ENCODE measurements at places on chromosomes 12 and 14.

DNA sequence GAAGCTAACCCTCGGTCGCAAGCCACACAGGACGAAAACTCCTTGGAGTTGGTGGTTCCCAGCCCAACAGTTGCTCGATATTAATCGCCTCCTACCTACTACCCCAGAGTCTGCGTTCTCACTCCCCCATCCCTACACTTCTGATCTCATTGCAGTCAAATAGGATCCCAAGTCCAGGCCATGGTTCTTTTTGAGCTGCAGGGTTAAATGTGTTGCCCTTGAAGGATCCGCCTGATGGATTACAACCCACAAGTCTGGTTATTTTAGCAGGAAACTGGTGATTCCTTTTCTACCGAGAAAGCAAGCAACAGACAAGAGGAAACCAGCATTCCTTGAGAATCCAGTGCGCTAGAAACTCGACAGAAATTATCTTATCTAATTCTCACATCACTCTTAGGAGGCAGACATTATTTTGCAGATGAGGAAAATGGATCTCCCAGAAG lies 785 bp upstream of the NIN start:
- DNase-seq: no peak

DNA sequence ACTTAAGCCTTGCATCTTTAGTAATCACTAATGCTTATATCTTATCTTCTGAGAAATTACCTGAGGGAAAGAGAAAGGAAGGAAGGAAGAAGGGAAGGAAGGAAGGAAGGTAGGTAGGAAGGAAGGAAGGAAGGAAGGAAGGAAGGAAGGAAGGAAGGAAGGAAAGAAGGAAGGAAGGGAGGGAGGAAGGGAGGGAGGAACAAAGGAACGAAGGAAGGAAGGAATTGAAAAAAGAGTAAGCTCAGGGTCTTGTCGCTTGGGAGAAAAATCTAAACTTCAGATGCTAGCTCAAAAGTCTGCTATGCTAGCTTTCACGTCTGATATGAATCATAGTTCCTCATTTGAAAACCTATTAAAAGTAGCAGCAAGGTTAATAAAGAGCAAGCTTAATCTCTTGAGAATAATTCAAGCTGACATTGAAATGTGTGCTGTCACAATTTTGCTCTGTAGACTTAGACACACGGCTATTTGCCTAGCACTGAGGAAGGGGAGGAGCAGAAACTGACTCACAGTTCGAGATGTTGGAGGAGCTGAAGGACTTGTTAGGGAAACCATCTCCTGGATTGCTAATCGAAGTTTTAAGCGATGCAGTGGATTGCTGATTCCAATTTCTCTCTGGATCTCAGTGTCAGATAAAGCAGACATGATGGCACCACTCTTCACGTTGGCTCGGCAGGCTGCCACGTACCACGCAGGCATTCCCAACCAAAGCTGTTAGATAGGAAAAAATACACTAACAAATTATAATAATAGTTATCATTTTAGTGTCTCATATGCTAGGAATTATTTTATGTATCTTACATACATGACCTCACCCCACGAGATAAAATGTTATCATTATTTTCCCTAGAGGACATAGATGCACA lies 216.7 kb downstream of the ACSS3 start:
- no peak for DNase-seq

DNA sequence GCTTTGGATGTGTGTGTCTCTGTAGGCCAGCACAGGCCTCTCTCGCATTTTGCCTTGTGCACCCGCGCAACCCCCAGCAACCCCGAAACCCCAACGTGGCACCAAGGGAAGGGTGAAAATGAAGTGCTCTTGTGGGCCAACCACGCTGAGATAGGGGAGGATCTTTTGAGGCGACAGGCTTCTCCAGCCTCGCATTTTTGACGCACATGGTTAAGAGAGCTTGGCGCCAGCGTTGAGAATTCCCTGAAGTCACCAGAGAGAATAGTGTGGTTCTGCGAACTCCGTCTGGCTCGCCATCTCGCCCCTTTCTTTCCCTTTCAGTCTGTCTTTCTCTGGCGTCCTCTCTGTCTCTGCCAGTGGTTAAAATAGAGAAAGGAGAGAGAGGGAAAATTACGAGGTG lies 1.9 kb upstream of the TBX3 start:
- DNase-seq: no peak

DNA sequence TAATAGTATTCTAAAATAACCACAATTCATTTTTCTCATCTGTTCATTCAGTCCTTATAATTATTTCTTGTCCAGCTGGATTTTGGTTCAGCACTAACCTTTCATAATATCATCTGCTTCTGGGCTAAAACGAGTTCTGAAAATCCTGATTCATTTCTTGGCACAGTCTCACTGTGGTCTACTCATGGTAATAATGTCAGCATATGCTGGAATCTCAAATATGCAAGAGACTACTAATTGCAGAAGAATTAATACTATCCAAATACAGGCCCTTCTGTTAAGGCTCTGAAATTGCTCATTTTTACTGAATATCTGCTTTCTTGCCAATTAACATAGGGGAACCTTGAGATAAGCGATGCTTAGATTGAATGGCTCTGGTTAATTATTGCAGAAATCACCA lies 597.1 kb downstream of the RPL10L start:
- DNase-seq: no peak

- no peak for DNase-seq
Measured at GRCh38 chr12:57511161-57511560, 9.2 kb downstream of the DDIT3 start.

DNA sequence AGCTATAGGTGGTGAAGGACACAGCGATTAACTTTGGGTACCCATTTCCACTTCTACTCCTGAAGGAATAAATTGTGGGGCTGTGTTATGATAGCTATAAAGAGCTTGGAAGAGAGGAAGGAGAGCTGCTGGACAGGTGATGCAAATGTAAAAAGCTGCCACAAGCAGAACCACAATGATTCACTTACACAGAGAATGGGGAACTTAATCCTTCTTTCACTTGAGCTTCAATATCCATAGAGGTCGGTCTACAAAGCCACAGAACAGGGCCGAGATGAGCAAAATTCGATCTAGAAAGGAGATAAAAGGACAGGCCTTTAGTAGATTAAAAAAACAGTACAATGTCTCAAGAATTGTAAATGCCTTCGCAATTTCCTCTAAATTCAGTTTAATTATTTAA lies 831.1 kb downstream of the LRFN5 start:
- DNase-seq: no peak

GRCh38 chr12:29241821-29242591 lies 92.9 kb downstream of the FAR2 start:
- no peak for DNase-seq

DNA sequence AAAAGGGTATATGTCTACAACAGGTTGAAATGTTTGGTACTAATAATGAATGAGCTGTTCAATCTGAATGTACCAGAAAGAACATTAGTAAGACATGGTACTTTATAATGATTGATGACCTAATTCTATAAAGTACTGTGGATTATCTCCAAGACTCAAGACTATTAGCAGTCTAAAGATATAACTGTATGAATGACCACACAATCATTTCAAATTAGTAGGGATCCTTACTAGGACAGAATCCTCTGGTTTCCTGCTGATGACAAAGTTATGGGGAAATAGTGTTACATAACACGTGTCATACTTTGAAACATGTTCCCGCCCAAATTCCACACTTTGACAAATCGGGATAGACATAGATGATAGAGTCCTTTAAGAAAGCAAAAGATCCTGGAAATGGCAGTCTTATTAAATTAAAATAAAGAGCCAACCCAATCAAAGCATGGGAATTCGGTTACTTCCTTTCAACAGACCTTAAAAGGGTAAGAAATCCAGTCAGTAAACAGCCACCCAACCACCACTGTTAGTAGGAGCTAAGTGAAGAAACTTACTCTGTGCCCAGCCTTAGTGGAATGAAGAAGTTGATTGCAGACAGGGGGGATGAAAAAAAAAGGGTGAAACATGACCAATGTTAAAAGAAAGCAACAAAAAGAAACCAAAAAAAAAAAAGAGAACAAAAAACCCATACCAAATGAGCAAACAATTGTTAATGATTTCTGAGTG lies 2.8 kb downstream of the VPS29 start:
- DNase-seq: no peak

GRCh38 chr12:115251727-115252126 lies 567.8 kb upstream of the TBX3 start:
- no peak for DNase-seq

DNA sequence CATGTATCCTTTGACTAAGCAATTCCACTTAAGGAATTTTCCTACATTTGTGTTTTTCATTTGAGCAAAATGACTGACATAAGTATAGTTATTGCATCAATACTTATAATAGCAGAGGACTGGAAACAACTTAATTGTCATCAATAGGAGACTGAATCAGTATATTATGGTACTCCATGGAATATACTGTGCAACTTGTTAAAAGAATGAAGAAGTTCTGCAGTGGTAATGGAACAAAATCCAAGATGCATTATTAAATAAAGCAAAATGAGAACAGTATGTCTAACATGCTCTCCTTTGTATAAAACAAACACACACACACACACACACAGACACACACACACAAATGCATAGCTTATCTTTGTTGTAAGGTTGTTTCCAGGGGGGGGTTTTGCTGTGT lies 303.1 kb downstream of the RAD51B start:
- DNase-seq: no peak

GRCh38 chr12:100216337-100216736 lies 15.7 kb downstream of the ACTR6 start:
- no peak for DNase-seq

- no peak for DNase-seq
Measured at GRCh38 chr14:98018628-98019027, 1221.4 kb downstream of the VRK1 start.

- no peak for DNase-seq
Measured at GRCh38 chr14:99671235-99672224, 12.6 kb upstream of the CYP46A1 start.

GRCh38 chr12:76588881-76589565 lies 29.5 kb upstream of the OSBPL8 start:
- no peak for DNase-seq

- DNase-seq: no peak
Measured at GRCh38 chr12:94710933-94711332, 60.6 kb upstream of the TMCC3 start.

DNA sequence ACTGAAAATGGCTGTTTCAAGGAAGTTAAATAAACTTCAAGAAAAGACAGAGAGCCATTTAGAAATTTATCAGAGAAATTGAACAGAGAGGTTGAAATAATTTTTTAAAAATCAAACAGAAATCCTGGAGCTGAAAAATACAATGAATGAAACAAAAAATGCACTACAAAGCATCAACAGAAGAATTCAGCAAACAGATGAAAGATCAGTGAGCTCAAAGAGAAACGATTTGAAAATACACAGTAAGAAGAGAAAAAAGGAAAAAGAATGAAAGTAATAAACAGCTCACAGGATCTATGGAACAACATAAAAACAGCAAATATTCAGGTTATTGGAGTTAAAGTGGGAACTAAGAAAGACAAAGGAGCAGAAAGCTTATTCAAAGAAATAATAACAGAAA lies 26.2 kb downstream of the COX16 start:
- DNase-seq: no peak

GRCh38 chr12:47312808-47313426 lies 233.2 kb upstream of the AMIGO2 start:
- DNase-seq: no peak

GRCh38 chr12:131038961-131039950 lies 85.5 kb downstream of the ADGRD1 start:
- no peak for DNase-seq

DNA sequence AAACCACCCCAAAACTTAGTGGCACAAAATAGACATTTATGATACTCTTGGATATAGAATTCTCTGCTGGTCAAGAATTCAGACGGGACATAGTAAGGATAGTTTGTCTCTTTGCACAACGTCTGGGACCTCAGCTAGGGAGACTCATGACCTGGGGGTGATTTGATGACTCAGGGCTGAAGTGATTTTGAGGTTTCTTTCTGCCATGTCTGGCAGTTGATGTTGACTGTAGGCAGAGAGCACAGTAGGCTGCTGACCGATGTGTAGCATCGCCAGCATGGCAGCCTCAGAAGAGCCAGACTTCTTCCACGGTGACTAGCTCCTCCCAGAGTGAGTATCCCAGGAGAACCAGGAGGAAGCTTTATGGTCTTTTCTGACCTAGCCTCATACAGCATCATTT lies 88.9 kb upstream of the FRMD6 start:
- DNase-seq: no peak

DNA sequence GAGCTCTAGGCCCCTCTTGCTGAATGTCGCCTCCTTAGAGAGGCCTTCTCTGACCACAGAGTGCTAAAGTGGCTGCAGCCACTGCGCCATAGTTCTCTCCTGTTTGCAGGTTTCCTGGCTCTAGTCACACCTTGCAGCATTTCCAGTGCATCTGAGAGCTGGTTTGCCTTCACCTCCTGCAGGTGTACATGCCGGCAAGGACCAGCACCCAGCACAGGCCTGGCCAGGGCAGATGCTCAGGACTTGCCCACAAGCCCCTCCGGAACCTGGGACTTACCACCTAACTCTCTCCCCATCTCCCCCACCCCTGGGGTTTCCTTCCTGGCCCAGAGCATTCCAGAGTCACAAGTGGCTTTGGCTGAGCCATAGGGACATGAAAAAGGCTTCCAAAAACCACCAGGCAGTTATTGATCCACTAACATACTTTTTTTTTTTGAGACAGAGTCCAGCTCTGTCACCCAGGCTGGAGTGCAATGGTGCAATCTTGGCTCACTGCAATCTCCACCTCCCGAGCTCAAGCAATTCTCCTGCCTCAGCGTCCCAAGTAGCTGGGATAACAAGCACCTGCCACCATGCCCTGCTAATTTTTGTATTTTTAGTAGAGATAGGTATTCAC lies 9.1 kb downstream of the ITPK1 start:
- no peak for DNase-seq

GRCh38 chr12:51972849-51973273 lies 21.4 kb downstream of the ACVR1B start:
- no peak for DNase-seq

DNA sequence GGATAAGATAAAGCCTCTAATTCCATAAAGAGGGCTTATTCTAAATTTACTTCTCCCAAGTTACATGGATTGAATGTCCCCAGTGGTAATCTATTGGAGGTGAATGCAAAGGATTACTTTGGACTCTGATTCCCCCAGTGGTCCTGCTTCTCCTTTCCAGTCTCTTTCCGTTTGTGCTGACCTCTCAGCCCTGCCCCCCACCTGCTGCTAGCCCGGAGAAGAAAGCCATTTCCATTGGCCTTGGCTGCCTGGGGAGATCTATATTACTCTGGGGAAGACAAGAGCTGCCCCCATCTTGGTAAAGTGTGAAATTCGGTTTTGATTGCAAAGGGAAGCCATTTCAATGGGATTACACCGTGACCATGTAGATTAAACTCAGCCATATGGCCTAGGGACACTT lies 13.3 kb downstream of the ASCL1 start:
- no peak for DNase-seq

All from NCI-H1436 treated with DMSO at 0.1 percent for 48 hours (cell line).